HFF-Myc (cell line): ENCODE measurements at places on chromosomes 12 and 14.

- DNase-seq, result no peak
Observed at GRCh38 chr12:18552829-18553228, 185.0 kb downstream of the PLCZ1 start.

GRCh38 chr12:18192119-18192518 is 69.2 kb upstream of the PIK3C2G start:
- DNase-seq, result no peak

- no peak for DNase-seq
Observed at GRCh38 chr14:95505030-95505589, 11.3 kb downstream of the SYNE3 start.

GRCh38 chr14:103058164-103059055 is 1.1 kb upstream of the CDC42BPB start:
- no peak for DNase-seq

GRCh38 chr14:98186140-98186539 is 1085.9 kb downstream of the BCL11B start:
- no peak for DNase-seq

DNA sequence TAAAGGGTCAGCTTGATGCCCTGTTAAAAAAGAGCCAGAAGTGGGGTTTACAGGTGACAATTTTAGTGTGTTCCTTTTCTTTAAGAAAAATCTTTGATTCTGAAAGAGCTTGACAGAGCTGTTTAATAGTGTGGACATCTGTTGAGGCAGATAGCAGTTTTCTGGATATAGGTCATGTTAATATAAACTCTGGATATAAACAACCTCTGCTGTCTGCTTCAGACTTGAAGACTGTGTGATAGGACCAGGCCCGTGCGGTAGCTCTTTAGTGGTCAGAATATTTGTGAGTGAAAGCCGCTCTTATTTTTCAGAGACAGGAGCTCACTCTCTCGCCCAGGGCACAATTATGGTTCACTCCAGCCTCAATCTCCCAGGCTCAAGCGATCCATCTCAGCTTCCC is 439.9 kb upstream of the RGS6 start:
- DNase-seq, result no peak

- DNase-seq, result no peak
Observed at GRCh38 chr12:1073652-1074051, 82.6 kb downstream of the ERC1 start.

DNA sequence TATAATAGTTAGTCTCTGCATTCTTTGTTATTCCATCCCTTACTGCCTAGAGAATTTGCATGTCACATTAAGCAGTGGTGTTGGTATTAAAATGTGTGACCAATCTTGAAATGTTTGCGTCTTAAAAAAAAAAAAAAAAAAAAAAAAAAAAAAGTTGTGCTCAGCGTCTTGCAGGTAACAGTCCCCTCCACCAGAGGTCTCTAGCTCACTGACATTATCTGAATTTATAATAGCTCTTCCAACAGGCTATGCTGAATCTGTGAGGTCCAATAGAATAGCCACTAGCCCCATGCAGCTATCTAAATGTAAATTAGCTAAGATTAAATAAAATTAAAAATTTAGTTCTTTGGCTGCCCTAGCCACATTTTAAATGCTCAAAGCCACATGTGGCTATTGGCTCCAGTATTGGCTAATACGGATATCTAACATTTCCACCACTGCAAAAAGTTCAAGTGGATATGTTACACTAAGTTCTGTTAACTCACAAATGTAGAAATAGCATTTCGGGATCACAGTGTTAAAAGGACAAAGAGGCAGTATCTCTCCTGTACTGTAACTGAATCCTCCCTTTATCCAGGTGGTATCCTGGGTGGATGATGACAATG is 28.7 kb downstream of the NKX2-8 start:
- peak; percentile 26 for DNase-seq

- no peak for DNase-seq
Observed at GRCh38 chr12:95851606-95852005, 7.1 kb upstream of the SNRPF start.

GRCh38 chr12:4563336-4563735 is 1.3 kb downstream of the DYRK4 start:
- no peak for DNase-seq

- peak; percentile 74 for DNase-seq
Observed at GRCh38 chr12:54136844-54137580, 51.8 kb downstream of the SMUG1 start.

DNA sequence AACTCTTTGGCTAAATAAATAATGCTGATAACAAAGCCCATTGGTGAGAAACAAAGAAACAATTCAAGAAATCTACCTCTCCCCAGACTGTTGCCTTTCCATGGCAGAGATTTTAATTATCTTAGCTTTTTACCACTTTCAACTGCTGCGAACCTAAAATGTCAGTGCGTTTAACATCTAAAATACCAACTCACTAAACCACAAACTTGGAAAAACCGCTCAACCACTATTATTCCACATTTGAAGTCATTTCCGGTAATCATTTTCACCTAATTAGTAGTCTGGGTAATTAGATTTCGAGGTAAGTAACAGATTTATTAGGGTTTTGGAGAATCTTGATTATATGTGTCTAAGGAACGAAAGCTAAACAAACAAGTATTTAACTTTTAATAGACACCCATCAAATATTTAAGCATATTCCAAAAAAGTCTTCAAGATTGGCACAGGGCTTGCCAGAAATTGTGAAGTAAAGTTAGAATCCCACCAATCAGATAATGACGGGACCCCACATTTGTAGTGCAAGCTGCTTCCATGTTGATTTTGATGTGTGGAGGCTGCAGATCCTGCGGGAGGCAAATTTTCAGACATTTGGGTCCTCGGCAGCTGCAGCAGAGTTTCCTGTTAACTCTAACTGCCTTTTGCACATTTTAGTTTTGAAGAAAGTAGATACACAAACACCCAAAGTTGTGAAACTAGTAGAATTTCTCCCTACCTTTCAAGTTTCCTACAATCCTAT is 4.1 kb downstream of the OTX2 start:
- no peak for DNase-seq

- no peak for DNase-seq
Observed at GRCh38 chr14:32078858-32079216, 1.7 kb downstream of the ARHGAP5 start.

GRCh38 chr12:114213055-114213581 is 192.8 kb downstream of the TBX5 start:
- no peak for DNase-seq

DNA sequence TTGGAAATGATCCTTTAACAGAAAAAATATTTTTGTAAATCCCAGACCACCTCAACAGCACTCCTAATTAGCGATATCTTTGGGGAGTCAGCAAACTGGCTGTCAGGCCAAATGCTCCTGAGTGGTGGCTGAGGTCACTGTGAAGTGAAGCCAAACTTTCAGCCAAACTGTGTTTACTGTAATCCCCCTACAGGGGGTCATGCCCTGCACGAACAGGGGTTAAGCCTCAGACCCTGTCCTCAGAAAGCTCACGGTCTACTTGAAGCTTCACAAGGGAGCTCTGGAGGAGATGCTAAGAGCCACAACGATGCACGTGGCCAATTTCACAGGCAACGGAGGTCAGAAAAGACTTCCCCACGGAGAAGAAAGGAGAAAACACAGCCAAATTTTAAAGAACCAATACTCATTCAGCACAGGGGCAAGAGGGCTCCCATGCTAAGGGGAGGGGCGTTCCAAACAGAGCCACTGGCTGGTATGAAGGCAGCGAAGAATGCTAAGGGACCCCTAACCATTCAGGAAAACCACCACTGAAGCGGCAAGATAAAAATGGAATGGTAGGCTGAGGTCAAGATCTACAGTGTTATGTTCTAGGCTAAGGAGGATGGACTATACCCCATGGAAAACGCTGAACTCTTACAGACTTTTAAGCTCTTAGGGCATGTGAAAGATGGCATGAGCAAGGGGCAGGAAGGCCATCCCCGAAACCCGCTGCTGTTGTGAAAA is 105.4 kb downstream of the ITPR2 start:
- no peak for DNase-seq

DNA sequence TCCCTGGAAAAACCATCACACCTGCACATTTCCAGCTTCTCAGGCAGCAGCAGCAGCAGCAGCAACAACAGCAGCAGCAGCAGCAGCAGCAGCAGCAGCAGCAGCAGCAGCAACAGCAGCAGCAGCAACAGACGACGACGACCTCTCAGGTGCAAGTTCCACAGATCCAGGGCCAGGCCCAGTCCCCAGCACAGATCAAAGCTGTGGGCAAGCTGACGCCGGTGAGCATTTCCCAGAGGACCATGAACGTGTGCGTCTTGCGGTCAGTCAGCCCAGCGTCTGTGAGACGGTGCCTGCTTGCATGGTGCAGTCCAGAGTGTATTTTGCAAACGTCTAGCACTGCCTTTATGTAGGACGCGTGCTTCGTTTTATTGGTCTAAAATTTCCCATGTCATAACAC is 81.6 kb downstream of the DDX51 start:
- no peak for DNase-seq

DNA sequence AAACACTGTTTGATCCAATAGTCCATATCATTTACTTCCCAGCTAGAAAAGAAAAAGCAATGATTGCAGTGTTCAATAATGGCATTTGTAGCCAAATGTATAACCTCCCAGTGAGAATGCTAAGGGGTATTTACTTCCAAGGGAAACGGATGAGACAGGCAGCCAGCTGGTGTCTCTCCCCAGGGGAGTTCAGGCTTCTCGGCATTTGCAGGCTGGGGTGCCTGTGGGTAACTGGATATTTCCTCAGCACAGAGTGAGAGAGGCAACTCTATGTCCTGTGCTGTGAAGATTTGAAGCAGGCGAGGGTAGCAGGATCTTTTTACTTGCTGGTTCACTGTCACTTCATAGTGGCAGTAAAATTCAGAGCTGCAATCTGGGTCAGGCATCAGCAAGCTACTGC is 1455.6 kb upstream of the TMEM132C start:
- no peak for DNase-seq

DNA sequence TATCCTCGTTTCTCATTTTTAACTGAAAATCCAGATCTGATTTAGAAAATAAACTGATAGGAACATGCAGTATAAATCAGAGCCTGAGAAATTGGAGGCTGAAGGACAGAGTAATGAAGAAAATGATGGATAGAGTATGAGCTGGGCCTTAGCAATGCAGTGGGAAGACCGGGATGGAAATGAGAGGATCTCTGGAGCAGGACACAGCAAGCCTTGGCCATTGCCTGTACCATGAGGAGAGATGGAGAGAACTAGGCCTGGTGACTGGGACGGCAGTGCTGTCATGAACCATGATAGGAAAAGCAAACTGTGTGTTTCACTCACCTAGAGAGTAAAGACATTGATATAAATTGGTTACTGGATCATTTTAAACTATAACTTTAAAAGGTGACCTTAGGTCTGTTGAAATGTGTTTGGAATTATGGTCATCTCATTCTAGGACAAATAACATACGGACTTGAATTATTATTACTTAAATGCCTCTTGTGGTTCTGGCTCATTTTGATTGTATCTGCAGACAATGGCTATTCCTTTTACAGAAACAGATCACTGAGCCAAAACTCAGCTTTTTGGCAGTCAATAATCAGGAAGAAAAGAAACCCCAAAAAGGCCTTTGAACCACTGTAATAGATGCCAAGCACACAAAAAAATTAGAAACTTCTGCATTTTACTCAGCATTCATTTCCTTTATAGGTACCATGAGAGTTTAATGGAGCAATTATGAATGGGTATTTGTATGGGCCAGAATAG is 251.9 kb upstream of the PRKD1 start:
- no peak for DNase-seq

GRCh38 chr14:24816929-24817211 is 182.9 kb upstream of the GZMB start:
- DNase-seq, result no peak

- DNase-seq, result peak; percentile 21
Observed at GRCh38 chr12:49624921-49625577, 1.7 kb downstream of the PRPF40B start.

- no peak for DNase-seq
Observed at GRCh38 chr12:29742646-29743045, 41.1 kb downstream of the TMTC1 start.
